ENCODE measurements at places on chromosomes 3 and 15.
A peak's percentile ranks its signal among the peaks of the same experiment; 100 is the strongest.

DNA sequence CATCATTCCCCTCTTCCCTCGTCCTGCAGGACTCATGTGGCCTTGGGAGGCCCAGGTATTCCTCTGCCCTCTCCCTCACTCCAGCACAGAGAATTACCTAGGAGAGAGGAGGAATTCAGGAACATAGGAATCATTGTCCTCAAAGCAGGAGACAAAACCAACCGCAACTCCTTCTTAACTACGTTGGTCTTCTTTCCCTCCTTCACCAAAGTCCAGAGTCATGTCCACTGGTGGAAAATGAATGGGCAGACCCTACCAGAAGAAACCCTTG, 55.0 kb upstream of the SKOR1 start:
- DNase-seq, result no peak

DNA sequence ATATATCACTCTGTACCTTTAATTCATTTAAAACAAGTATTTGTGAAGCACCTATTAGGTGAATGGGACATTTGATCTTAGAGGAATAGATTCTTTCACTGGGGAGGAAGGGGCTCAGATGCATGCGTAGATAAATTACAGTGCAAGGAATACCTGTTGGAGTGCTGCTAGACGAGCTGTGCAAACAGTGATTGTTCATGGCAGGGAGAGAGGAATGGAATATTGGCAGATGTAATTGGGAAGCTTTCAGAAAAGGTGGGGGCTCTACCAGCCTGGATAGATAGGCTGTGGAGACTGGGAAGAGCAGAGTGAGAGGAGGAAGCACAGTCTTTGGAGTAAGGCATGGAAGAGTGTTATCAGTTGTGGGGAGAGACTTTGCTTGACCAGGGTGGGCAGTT, 116.8 kb downstream of the AKAP13 start:
- DNase-seq, result no peak

DNA sequence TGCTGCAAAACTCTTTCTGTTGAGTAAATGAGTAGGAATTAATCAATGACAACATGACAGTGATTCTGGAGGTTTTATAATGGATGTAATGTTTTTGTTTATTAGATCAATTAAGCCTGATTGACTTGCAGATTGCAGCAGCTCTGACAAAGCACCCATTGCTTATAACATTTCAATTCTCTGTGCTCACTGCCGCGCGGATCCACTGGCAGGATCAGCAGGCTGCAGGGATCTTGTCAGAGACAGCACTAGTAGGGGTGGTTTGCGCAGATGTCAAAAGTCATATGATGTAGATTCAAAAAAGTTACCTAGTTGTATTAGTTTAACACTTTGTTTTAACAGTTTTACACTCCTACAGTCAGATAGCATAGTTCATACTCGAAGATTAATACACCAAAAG, 93.4 kb downstream of the MBNL1 start:
- no peak for DNase-seq

DNA sequence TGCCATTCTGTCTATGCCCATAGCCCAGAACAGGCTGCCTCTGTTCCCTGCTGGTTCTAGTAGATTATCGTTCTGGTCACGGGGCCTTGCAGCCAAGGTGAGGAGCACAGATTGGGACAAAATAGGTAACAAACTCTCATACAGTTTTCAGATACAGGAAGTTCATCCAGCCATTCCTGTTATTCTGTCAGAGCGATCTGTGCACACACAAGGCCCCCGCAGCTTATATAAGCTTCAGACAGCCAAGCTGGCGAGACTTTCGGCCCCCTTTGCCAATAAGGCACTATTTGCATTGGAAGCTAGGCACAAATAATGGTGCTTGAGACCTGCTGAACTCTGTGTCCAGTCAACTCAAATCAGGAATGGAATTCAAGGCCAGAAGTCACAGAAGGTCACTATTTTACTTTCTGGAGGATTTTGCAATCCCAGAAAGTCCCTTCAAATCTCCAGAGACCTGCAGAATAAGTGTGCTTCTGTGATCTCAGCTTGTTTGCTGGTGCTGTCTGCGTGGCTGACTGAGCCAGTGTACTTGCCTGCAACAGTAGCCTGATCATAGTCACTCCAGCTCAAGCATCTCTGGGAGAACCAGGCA, 69.4 kb downstream of the BFSP2 start:
- DNase-seq, result no peak

- no peak for DNase-seq
Measured at GRCh38 chr3:26259176-26259575, 363.4 kb upstream of the LRRC3B start.

DNA sequence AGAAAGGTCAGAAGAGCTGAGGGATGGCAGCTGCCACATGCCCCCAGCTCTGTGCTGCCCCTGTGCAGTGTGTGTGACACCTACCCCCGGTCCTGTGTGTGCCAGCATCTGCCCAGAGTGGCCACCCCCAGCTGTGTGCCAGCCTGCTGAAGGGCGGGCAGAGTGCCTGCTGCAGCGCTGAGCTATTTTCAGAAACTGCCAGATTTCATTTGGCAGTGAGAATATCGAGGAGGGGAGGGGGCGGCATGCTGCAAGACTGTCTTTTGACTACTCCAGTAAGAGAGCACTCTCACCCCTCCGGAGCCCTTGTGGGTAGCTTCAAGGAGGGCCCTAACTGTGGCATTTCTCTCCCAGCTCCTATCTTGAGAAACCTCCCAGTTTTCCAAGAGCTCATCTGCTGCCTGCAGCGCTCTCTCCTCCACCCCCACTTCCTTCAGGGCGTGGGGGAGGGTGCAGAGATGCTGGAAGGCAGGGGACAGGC, 25.2 kb upstream of the DOCK3 start:
- no peak for DNase-seq

DNA sequence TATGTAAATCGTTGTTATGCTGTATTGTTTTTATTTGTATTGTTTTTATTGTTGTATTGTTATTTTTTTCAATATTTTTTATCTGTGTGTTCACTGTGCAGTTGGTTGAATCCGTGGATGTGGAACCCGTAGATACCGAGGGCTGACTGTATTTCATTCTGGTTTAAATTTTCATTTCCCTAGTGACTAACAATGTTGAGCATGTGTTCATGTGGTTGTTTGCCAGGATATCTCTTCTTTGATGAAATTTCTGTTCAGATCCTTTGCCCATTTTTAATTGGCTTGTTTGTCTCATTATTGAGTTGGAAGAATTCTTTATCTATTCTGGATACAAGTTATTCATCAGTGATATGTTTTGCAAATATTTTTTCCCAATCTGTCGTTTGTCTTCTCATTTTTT, 29.7 kb downstream of the STOML1 start:
- no peak for DNase-seq

GRCh38 chr15:68334661-68335124, 57.1 kb downstream of the FEM1B start:
- no peak for DNase-seq

DNA sequence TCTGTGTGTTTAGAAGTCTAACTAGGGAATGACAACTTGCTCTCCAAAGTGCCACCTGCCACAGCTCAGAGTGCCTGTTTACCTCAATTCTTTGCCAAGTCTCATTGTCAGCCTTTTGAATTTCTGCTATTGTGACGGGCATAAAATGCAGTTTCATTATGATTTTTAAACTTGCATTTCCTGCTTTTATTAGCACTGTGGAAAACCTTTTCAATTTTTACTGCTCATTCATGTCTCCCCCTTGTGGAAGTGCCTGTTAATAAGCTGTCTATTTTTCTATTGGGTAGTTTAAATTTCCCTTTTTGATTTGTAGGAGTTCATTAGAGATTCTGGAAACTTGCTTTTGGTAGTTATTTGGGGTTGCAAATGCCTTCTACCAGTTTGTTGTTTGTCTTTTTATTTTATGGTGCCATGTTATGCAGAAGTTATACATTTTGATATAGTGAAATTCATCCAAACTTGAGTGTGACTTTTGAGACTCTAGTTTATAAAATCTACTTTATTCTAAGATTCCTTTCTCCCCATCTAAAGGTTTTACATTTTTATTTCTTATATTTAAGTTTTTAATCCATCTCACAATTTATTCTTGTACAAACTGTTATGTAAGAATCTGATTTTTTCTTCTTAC, 53.9 kb upstream of the FRMD4B start:
- DNase-seq, result peak; percentile 6

- peak; percentile 86 for DNase-seq
Measured at GRCh38 chr3:179898024-179898423, 138.7 kb downstream of the PEX5L start.

- no peak for DNase-seq
Measured at GRCh38 chr3:104402902-104403301, 963.8 kb upstream of the ALCAM start.

DNA sequence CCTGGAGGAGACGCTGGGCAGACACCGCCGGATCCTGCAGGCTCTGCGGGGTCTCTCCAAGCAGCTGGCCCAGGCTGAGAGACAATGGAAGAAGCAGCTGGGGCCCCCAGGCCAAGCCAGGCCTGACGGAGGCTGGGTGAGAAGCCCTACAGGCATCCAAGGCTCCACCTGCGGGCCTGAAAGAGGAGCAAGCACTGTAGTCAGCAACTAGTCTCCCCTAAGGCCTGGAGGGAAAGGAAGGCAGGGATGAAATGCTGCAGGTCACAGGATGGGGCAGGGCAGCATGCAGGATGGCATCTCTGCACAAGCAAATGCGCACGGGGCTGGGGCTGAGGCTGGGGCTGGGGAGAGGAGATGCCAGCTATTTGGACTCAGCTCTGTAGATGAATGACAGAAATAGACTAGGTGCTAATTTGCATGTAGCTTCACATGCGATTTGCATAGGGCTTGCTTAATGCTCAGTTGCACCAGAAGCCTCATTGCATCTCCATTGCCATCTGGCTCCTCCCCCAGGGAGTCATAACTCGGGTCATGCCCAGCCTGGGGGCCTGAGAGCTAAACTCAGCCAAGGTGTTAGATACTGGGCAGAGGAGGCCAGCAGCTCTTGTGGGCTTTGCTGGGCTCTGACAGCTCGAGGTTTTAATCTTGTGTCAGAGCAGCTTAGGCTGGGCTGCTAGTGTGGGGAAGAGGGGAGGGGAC, 5.2 kb upstream of the CPLX3 start:
- no peak for DNase-seq

GRCh38 chr3:78724859-78725258, 1042.9 kb downstream of the ROBO1 start:
- DNase-seq, result no peak

DNA sequence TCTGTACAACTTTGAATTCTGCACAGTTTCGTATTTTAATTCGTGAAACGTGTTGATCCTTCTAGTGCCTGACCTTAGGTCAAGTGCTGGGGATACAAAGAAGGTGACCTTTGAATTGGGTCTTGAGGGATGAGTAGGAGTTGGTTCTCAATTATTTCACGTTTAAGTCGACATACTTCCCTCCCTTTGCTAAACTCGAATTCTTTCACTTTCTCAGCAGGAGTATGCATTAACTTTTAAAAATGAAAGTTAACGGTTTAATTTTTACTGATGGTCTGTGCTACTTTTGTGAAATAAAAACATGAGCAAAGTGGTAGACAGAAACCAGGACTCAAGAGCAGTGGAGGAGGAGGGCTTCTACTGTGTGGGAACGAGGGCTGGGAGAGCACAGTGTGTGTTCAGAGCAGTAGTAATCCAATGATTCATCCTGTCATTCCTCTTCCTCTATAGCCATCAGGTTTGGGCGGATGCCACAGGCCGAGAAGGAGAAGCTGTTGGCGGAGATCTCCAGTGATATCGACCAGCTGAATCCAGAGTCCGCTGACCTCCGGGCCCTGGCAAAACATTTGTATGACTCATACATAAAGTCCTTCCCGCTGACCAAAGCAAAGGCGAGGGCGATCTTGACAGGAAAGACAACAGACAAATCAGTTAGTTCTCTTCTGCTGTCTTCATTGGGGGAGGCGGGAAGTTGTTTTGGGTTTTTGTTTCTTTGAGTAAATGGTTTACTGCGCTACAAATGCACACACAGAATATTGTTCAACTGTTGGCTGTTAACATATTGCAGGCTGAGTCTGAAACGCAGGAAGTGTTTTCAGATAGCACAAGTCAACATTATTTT, 78.6 kb upstream of the TSEN2 start:
- no peak for DNase-seq

DNA sequence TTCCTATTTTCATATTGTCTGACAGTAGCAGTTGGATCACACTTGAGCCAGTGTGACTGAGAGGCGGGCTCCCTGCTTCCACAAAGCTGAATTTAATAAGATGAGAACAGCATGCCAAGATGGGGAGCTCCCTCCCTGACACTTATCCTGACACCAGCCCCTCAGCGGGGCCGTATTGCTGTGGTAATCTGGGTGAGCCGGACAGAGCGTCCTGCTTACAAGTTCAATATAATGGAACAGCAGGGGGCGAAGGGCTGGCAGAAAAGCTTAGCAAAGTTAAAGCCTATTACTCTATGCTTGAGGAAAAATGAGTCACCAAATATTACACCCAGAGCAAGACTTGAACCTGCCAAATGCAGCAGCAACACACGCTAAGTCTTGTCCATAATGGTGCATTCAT, 163.8 kb upstream of the CMC1 start:
- DNase-seq, result no peak

- no peak for DNase-seq
Measured at GRCh38 chr3:134991003-134991402, 195.9 kb downstream of the EPHB1 start.

DNA sequence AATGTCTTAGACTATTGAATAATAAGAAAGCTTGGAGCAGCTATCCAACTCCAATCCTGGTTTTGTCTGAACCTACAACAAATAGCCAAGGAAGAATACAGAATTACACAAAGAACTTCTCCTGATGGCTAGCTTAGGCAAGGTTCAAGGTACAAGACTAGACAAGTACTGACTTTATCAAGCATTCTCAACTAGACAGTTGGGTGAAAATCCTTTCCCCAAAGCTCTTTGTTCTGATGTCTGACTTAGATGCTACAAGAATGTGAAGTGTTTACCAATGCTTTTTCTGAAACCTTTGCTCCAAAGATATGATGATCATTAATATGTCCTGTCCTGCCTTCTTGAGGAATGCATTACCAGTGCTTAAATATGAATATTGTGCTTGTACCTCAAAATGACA, 113.8 kb downstream of the ANXA2 start:
- no peak for DNase-seq

DNA sequence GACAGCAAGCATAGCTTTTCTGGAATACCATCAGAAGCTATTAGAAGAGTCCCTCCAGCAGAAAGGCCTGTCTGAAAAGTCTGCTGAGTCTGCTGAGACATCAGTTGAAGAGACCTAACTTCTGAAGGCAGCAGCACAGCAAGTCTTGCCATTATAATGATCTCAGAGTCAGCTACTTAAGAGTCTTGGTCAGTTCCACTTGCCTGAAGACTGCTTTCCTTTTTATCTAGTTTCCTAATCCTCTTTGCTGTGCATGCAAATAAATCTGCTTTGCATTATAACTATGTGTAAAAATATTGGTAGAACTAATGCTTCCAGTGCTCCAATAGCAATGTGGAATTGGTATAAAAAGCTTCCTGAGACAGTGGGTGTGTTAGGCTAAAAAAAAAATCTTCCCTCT, 34.9 kb upstream of the CPOX start:
- DNase-seq, result no peak

- no peak for DNase-seq
Measured at GRCh38 chr3:61796088-61796680, 234.8 kb downstream of the PTPRG start.

GRCh38 chr3:94593526-94594150, 530.8 kb downstream of the NSUN3 start:
- DNase-seq, result no peak

GRCh38 chr3:31067004-31067403, 172.5 kb upstream of the GADL1 start:
- no peak for DNase-seq
